ENCODE measurements at places on chromosomes 3 and 15.

- peak; percentile 77 for DNase-seq
Observed at GRCh38 chr3:42547401-42547945, 34.3 kb downstream of the SEC22C start.

GRCh38 chr3:10628891-10629670 lies 123.7 kb upstream of the ATP2B2 start:
- no peak for DNase-seq

DNA sequence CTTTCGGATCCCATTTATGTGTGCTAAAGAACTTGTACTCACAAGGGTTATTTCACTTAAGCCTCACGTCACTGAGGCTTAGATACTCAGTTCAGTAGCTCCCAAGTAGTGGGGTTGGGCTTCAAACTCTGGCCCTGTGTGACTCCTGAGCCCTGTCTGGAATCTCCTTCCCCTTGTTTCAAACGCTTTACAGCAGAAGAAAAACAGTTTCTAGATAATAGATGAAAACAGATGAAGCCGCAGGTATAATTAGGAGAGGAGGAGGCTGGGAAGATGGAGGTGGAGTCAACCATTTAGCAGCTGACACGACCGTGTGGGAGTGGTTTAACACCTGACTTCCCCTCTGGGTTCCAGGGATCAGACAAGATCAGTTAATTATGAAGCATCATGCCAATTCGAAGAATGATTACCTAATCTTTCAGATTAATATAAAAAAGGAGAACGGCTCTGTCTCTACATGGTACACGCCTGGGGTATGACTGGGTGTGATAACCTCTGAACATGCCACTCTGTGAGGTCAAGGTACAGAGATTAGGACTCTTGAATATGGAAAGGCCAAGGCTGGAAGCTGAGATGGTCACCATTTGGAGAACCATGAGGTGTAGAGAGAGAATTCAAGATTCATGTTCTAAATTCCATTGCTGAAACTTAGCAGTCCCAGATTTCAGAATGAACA lies 31.1 kb downstream of the TPM1 start:
- DNase-seq: no peak

DNA sequence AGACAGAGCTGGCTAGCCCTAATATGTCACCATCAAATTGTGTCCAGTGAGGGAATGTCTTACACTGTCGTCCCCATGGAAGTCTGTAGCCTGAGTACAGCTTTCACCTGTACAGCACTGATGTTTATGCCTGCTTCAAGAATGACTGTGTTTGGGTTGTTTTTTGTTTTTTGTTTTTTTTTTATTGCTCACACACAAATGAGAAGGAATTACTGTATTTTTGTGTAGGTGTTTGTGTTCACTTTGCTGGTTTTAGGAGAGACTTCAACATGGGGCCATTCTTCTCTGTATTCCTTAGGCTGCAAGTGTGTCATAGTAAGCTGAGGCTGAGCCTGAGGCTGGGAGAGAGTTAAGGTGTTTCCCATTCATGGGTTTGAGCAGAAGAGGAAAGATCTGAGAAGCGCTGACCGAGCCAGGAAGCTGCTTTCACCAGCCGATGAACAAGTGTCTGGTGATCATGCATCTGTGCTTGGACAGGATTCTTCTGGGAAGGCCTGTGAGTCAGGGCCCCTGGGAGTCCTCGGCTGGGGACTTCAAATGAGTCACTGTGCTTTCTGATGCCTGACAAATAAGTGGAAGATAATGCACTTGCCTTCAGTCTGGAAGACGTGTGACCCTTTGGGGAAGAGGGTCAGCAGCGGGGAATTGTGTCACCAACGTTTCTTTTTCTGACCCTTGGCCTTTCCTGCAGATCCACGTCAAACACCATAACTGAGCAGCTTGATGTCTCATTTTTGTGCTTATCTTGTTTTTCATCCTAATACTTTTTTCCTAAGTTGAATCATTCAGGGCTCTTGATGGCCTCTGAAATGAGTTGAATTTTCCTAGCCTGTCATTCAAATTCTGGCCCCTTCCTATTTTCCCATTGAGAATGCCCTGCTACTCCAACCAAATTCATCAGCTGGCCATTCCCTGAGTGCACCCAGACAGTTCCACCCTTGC lies 36.7 kb upstream of the ZBTB38 start:
- DNase-seq: no peak

- DNase-seq: no peak
Observed at GRCh38 chr15:43436395-43436794, 56.6 kb downstream of the TP53BP1 start.

GRCh38 chr15:88920186-88920891 lies 7.2 kb upstream of the MFGE8 start:
- no peak for DNase-seq

- no peak for DNase-seq
Observed at GRCh38 chr3:148178503-148178902, 519.2 kb upstream of the AGTR1 start.

DNA sequence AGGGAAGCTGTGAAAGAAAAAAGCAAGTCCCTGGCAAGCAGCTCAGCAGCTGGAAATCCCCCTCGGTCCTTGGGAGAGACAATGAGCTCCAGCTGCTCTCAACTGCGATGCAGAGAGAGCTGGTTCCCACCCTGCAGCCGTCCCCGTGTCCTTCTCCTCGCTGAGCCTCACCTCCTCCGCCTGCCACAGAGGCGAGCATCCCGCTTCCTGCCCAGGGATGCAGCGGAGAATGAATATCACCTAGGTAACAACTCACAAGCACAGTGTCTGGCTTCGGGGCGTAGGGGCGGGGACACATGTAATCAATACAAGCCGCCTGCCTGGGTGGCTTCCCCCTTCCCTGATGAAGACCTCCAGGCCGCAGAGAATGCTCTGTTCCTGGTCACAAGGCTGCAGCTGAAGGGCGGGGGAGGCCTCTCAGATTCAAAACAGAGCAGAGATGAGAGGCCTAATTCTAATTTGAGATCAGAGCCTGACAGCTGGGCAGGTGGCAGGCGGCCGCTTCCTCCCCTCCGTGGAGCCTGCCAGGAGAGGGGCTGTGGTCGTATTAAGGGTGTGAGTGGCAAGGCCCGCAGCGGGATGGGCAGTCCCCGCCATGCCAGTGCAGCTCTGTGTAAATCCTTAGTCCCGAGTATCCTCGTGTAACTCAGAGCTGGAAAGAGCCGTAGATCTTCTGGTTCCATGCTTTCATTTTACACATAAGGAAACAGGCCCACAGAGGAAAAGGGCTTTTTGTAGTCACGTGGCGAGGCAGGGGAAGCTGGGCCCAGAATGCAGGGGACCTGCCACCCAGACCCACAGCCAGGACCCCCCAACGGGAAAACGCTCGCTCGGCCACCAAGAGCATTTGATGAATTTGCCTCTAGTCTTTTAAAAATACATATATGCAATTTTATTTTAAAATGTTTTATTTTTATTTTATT lies 24.3 kb downstream of the ZDHHC19 start:
- peak; percentile 79 for DNase-seq

- no peak for DNase-seq
Observed at GRCh38 chr15:80950291-80951078, 39.1 kb downstream of the MESD start.

DNA sequence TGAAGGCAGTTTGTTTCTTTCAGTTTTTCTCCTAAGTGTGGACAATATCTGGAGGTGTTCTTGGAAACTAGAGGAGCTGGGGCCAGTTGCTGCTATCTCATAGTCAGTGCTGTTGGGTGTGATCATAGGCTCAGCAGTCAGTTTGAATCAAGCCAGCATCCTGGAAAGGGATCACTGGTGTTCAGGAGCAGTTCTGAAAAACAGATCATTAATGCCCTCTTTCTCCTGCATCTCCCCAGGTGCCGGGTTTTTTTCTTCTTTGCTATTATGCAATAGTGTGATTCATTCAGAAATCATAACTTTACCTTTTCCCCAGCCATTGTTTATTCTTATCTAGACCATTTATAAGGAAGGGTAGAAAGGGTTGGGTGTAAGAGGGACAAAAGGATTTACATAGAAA lies 24.0 kb downstream of the LNP1 start:
- DNase-seq: no peak

GRCh38 chr3:184234671-184235380 lies 5.4 kb downstream of the VWA5B2 start:
- DNase-seq: no peak

DNA sequence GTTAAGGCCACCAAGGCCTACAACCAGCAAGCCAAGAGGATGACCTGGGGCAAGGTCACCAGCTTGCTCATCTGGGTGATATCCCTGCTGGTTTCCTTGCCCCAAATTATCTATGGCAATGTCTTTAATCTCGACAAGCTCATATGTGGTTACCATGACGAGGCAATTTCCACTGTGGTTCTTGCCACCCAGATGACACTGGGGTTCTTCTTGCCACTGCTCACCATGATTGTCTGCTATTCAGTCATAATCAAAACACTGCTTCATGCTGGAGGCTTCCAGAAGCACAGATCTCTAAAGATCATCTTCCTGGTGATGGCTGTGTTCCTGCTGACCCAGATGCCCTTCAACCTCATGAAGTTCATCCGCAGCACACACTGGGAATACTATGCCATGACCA lies 3.6 kb downstream of the CXCR6 start:
- no peak for DNase-seq

- DNase-seq: no peak
Observed at GRCh38 chr3:119222391-119222790, 18.3 kb downstream of the B4GALT4 start.

DNA sequence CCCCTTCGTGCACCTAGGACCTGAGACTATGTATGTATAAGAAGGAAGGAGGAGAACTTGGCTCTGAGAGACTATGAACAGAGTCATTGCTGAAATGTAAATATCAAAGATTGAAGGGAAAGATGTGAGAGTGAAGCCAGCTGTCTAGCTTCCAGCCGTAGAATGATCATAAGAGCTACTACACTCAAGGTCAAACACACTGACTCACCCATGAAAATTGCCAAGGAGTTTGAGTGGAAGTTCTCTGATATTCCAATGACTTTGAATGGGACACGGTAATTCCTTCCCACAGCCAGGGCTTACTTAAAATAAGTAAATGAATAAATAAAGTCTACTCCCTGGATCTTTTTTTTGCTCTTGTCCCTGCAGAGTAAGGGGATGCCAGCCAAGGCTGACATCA lies 398.9 kb upstream of the TPRG1 start:
- DNase-seq: no peak

All from left forelimb (tissue), 1 donor.